ENCODE measurements at places on chromosomes 2 and 18.

DNA sequence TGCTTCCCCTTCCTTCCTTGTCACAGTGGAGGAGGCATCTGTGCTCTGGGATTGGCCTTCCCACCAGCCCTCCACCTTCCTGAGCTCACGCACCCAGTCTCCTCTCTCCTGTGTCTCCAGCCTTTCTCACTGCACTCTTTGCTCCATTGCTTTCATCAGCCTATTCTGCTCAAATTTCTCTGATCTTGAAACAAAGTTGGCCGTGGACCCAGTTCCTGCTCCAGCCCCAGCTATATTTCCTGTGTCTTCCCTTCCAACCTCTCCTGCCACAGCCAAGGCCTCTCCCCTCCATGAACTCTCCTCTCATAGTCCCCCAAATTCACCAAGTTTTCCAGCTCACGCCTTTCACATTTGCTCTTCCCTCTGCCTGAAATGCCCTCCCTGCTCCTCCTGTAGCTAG is 226.6 kb upstream of the AGAP1 start:
- no peak for DNase-seq

DNA sequence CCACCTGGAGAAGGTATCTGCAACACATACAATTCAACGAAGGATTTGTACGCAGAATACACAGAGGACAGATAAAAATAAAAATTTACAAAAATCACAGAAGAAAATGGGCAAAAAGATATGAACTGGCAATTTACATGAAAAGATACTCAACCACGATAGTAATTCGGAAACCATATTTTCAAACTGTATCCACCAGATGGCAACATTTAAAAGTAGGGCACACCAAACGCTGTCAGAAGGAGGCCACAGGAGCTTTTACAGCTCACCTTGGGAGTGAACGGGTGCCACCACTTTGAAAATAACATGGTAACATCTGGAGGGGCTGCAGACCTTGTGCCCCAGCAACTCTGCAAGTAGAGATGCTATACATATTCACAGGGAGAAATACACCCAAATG is 9.8 kb downstream of the KIF1A start:
- DNase-seq, result no peak

- DNase-seq, result no peak
Measured at GRCh38 chr2:151947813-151948165, 119.6 kb upstream of the ARL5A start.

GRCh38 chr2:222709191-222709891 is 37.9 kb downstream of the MOGAT1 start:
- DNase-seq, result no peak

DNA sequence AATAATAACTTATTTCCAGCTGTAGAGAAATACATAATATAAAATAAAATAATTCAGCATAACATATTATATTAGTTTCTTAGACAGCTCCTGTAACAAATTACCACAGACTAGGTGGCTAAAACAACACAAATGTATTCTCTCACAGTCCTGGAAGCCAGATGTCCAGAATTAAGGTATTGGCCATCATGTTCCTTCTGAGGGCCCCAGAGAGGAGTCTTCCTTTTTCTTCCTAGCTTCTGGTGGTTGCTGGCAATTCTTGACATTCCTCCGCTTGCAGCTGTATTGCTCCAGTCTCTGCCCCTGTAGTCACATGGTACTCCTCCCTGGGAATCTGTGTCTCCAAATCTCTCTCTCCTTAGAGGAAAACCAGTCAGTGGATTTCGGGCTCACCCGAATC is 146.8 kb downstream of the RBM43 start:
- no peak for DNase-seq

- no peak for DNase-seq
Measured at GRCh38 chr2:55097082-55097460, 46.8 kb upstream of the RTN4 start.

DNA sequence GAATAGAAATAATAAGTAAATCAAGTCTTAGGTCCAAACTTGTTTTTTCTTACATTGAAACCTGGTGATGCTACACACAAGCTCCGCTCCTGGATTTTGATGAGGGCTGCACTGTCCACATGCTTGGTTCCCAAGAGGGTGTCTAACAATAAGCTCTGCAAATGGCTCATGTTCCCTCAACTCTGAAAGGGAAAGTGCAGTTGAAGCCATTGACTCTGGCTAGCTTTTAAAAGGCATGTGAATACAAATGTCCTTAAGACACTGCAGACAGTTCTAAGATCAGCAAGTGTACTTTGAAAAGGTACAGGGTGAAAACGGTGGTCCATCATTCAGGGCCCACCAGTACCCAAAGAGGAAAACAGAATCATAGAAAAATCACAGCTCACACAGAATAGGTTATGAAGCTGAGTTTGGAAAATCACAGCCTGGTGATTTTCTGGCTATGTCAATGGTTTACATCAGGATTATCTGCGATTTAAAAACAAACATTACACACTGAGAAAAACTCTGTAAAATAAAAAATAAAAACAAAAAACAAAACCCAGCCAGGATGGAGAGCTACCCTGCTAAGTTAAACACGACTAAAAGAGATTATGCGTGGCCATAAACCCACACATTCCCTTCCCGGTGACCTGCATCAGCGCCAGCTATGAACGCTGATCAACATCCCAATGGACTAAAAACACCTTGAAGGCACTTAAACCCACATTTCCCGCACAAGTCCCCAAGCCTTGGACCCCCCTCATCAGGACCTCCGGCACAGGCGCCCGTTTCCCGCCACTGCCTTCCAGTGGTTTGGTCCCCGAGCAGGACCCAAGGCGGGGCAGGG is 554 bp downstream of the PFN4 start:
- no peak for DNase-seq

DNA sequence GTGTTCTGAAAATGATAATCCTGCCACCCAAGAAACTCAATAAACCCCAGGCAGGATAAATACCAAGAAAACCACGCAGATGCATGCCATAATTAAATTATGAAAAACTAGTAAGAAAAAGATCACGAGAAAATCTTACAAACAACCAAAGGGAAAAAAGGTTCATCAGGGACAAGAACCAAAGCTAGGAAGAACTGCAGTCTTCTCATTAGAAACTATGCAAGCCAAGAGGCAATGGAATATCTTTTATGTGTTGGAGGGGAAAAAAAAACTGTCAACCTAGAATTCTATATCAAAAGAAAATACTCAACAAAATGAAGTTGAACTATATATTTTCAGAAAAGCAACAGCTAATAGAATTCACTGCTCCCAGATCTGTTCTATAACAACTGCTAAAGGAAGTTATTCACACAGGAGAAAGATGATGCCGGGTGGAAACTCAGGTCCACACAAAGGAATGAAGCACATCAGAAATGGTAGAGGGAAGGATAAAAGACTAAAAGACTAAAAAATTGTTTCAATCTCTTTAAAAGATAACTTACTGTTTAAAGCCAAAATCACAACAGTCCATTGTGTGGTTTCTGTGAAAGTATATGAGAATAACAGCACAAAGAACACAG is 55.0 kb downstream of the NDUFA10 start:
- DNase-seq, result no peak
